Activated T-helper 1 cell treated with anti-CD3 and anti-CD28 coated beads, Interleukin-2, amount 50 U/mL, for 16 hours (primary cell): ENCODE measurements at places on chromosomes 2 and 18.

DNA sequence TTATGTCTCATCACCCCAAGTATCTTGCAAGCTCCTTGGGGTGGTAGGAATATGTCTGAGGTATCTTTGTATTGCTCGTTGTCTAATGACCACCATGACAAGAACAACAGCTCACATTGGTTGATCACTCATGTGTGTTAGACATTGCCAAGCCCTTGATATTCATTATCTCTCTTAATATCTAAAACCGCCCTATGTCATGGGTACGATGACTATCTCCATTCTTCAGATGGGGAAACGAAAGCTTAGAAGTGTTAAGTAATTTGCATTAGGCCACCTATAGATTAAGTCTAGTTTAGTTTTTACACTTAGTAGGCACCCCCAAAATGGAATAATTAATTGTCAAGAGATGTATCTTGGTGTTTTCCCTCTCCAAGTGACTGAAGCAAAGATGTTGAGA lies 57.0 kb downstream of the ICOS start:
- DNase-seq = no peak

GRCh38 chr2:43572244-43572643 lies 23.6 kb downstream of the THADA start:
- DNase-seq = no peak

DNA sequence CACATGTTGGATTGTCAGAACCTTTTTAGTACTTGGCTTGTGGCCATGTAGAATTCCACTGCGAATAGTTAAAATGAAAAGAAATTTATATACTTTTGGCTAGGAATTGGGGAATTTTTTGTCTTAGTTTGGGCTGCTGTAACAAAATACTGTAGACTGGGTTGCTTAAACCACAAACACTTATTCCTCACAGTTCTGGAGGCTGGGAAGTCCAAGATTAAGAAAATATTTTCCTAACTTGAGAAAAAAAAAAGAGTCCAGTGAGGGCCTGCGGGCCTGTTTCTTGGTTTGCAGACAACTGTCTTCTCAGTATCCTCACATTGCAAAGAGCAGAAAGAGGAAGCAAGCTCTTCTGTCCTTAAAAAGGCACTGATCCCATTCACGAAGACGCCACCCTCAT lies 81.9 kb downstream of the CD226 start:
- DNase-seq = no peak

DNA sequence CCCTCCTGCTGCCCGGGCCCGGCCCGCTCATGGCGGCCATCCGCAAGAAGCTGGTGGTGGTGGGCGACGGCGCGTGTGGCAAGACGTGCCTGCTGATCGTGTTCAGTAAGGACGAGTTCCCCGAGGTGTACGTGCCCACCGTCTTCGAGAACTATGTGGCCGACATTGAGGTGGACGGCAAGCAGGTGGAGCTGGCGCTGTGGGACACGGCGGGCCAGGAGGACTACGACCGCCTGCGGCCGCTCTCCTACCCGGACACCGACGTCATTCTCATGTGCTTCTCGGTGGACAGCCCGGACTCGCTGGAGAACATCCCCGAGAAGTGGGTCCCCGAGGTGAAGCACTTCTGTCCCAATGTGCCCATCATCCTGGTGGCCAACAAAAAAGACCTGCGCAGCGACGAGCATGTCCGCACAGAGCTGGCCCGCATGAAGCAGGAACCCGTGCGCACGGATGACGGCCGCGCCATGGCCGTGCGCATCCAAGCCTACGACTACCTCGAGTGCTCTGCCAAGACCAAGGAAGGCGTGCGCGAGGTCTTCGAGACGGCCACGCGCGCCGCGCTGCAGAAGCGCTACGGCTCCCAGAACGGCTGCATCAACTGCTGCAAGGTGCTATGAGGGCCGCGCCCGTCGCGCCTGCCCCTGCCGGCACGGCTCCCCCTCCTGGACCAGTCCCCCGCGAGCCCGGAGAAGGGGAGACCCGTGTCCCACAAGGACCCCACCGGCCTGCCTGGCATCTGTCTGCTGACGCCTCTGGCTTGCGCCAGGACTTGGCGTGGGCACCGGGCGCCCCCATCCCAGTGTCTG lies 767 bp downstream of the RHOB start:
- no peak for DNase-seq

- DNase-seq = no peak
These were observed 17.7 kb upstream of the NFE2L2 start for GRCh38 chr2:177282181-177282641.
